SW 1271 (cell line): ENCODE measurements at places on chromosomes 4 and X.

DNA sequence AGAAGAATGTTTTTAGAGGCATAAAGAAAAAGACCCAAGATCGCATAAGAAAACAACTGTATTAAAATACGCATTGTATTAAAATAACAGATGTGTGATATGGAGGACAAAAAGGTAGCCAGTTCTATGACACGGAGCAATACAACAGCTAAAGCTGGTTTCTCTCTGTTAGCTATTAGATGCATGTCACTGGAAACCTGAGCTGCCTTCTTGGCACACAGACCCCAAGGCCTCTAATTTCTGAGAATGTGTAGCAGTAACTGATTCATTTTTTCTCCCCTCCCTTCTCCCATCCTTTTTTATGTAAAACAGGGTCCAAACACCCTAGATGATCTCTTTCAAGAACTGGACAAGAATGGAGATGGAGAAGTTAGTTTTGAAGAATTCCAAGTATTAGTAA is 4.1 kb downstream of the S100G start:
- DNase-seq: no peak

GRCh38 chrX:30748342-30748960 is 95.2 kb downstream of the GK start:
- no peak for DNase-seq

- no peak for DNase-seq
Measured at GRCh38 chr4:80732010-80732409, 298.5 kb upstream of the BMP3 start.

DNA sequence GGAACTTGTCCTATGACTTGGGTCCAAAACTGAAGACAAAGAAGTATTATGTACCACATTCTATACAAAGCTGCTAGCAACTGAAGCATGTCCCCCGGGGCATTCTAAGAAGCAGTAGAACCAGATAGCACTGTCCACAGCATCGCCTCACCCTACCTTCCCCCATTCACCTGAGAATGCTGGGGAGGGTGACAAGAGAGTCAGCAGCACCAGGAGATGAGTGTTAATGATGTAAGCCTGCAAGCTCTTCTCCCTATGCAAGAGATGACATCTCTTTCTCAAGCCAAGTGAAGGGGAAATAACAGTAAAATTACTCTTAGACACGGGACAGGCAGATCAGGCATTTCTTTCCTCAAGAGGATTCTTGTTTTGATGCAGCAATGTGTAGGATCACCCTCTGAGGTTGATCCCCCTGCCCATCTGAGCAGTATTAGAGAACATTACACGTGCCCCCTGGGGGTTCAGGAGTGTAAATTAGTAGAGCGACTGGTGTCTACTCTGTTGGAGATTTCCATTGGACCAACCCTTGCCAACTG is 13.9 kb upstream of the TLR1 start:
- DNase-seq: no peak

DNA sequence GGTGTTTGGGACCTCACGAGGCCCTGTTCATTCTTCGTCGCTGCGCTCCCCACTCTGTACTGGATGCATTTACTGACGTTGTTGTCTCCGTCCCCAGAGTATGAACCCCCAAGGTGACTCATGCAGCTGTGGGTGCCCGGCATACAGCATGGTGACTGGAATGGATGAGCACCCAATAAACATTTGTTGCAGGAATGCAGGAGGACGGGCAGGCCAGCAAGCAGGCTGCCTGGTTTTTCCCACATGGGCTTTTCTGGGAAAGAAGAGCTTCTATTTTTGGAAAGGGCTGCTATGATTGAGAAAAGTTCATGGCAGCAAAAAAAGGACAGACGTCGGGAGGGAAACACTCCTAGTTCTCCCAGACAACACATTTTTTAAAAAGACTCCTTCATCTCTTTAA is 893 bp upstream of the SOD3 start:
- no peak for DNase-seq

GRCh38 chrX:46739736-46740135 is 19.2 kb downstream of the SLC9A7 start:
- no peak for DNase-seq

- DNase-seq: no peak
Measured at GRCh38 chr4:79682801-79683530, 274.9 kb upstream of the GK2 start.

- no peak for DNase-seq
Measured at GRCh38 chr4:179447308-179447707, 2005.1 kb upstream of the AGA start.

GRCh38 chrX:54825716-54826438 is 18.3 kb downstream of the MAGED2 start:
- no peak for DNase-seq

DNA sequence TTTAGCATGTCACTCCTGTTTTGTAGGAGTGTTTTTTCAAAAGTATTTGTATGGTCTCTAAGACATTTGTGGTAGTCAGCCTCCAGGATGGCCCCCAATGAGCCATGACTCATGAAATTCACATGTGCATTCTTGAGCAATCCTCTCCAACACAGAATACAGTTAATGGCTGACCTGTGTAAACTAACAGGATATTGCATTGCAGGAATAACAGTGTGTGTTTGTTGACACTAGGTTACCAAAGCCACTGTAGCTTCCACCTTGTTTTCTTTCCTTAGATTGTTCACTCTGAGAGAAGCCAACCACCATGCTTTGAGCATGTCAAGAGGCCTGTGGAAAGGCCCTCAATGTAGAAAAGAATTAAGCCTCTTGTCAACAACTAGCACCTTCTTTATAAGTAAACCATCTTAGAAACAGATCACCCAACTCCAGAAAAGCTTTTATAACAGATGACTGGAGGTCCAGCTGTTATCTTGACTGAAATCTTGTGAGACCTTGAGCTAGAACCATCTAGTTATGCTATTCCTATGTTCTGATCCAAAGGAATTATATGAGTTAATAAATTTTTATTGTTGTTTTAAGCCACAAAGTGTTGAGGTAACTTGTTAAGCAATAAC is 28.5 kb downstream of the TBCK start:
- peak; percentile 7 for DNase-seq

DNA sequence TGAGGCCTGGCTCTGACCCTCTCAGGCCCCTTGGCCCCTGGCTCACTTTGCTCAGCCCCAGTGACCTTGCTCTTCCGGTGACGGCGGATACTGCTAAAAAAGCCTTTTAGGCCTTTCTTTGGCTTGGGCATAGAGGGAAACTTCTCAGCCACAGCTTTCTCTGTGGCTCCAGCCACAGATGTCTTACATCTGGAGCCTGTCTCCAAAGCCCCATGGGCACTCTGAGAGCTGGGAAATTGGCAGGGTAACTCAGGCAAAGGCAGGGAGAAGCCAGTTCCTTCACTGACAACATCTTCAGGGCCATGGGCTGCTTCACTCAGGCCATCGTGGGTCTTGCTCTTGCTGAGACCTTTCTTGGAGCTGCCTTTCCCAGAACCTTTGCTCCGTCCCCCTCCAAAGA is 12.8 kb downstream of the AMER1 start:
- no peak for DNase-seq

DNA sequence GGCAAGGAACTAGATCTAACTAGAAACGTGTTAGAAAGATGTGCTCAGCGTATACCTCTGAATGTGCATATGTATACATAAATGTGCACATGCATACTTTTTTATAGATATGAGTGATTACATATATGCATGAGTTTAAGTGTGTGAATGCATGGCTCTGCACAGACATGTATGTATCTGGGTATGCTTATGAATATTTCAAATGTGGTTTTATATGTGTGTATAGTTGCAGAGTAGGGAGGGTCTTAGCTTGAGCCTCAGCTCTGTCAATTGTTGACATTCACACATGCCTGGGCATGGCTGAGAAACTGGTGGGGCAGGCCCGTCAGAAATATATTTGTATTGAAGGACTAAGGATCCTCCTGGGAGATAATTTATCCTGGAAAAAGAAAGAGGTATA is 31.1 kb downstream of the RAP2C start:
- DNase-seq: no peak

GRCh38 chr4:163612762-163613161 is 118.3 kb downstream of the TMA16 start:
- DNase-seq: no peak

DNA sequence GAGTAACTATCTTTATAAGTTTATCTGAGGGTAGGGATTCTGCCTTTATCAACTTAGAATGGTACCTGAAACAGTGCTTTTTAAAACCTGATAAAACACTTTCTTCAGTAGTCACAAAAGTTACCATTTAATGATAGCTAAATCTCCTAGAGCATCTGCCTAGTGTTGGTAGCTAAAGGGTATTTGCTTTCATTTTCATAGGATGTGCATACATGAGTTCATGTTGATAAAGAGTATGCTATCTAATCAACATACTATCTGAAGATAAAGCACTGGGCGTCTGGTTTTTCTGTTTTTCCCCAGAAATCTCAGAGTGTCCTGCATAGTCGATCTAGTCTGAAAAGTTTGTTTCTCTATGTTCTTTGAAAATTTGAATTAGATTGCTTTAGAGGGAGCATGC is 75.1 kb downstream of the ADGRL3 start:
- DNase-seq: no peak

DNA sequence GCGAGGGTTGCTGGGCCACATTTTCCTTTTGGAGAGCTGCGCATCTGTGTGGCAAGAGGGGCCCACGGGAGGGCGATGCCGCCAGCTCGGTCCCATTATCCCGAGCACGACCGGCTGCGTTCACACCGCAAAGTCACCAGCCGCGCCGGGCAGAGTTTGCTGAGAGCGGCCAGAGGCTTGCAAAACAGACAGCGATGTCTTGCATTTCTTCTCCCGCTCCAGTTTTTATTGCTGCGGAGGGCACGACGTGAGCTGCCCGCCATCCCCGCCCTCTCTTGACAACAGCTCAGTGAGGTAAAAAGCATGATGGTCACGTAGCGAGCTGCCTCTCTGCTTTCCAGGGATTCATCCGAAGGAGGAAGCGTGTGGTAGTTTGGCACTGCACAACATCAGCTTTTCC is 102.1 kb upstream of the TENM3 start:
- no peak for DNase-seq

GRCh38 chr4:20592663-20593062 is 107.6 kb upstream of the PACRGL start:
- DNase-seq: no peak
